ENCODE measurements at places on chromosomes 7 and 10.

- no peak for DNase-seq
Observed at GRCh38 chr10:26525586-26525985, 87.4 kb downstream of the APBB1IP start.

GRCh38 chr10:80855348-80855971 lies 317.8 kb downstream of the SH2D4B start:
- DNase-seq, result no peak

DNA sequence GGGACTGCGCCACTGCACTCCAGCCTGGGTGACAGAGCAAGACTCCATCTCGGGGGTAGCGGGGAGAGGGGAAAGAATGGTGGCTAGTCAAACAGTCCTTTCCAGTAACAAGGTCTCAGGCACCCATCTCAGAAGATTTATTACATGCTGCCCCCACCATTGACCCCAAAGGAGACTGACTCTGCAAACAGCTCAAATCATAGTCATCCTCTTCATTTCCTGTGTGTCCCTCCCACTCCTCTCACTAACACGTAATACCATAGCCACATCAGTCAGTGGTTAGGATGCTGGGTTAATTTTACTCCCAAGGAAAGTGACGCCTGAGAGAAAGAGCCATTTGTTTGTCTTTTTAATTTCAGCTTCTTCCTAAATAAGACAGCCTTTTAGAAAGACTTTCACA lies 56.6 kb upstream of the BET1 start:
- no peak for DNase-seq

GRCh38 chr10:31908157-31908556 lies 20.5 kb downstream of the ARHGAP12 start:
- no peak for DNase-seq

DNA sequence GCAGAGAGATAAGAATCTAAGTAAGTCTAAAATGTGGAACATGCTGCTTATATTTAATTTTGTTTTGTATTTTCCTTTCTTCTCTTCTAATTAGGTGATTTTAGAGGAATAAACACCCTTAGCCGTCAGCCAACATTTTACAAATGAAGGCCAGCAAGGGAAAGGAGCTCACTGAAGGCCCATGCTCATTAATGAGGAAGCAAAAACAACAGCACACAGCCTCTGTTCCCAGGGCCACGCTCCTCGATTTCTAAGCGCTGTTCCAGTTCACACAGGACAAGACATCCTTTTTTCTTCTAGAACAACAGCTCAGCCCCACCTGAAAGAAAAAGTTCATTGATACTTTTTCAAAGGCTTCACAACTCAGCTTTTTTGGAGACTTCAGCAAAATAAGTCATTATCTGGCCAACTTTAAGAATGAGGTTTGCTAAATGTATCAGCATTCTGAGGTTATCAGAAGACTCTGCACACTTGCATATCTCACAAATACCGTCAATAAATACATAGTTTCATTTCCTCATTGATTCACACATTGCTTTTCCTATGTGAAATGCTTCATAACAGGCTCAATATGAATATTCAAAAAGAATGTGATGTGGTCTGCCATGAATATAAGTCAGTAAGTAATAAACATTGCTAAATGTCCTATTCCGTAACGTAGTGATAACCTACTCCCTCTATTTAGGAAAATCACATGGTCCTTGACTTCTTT lies 34.8 kb upstream of the SFMBT2 start:
- no peak for DNase-seq

DNA sequence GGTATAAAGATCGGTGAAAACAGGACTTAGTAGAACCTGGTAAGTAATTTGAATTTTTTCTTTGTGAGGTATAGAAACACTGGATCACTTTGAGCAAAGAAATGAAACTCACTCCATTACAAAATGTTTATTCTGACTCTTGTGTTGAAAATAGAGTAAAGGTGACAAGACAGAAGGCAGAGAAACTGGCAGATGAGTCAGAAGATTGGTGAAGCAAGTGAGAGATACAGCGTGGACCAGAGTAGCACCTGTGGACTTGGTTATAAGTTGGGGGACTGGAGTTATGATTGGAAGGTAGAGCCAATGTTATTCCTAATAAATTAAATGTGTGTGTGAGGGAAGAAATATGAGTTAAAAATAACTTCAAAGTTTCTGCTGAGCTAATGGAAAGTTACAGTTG lies 620.9 kb downstream of the ZWINT start:
- DNase-seq, result no peak
